ENCODE measurements at places on chromosomes 1 and 21.
A peak's percentile ranks its signal among the peaks of the same experiment; 100 is the strongest.

GRCh38 chr1:9181176-9181906 is 52.4 kb upstream of the GPR157 start:
- peak; percentile 63 for DNase-seq

DNA sequence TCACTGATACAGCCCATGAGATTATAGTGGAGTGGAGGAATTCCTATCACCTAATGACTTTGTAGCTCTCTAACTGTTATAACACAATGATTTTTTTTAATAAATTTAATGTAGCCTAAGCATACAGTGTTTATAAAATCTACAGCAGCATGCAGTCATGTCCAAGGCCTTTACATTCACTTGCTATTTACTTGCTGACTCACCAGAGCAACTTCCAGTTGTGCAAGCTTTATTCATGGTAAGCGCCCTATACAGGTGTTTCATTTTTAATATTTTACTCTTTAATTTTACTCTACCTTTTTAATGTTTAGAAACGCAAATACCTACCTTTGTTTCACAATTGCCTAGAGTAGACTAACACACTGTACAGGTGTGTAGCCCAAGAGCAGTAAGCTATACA is 1652.2 kb downstream of the BRINP3 start:
- no peak for DNase-seq

DNA sequence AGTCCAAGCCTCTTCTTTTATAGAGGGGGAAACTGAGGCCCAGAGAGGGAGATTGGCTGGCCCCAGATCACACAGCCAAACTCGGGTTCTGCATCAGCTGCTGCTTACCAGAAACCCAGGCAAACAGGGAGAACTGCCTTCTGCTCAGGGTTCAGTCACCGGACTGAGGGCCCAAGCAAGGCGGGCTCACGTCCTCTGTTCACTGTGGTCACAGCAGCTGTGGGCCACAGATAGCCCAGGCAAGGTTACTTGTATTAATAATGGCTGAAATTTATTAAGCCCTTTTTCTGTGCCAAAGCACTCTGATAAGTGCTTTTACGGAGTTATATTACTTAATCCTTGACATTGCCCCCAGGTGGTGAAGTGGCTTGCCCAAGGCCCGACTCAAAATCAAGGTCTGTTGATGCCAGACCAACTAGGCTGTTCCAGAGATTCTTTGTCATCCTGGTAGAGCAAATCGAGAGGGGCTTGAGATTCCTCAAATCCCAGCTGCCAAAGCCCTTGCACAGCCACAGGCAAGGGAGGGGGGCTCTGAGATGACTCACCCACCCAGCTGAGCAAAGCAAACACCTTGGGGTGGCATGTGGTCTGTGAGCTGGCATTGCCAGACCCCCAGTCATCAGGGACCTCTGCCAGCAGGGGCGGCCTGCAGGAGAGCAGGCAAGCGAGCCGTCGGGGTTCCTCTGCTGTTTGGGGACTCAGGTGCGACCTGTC is 36.5 kb downstream of the EPHB2 start:
- DNase-seq, result no peak

- DNase-seq, result no peak
Observed at GRCh38 chr1:21668951-21669257, 253 bp downstream of the RAP1GAP start.

GRCh38 chr1:47781171-47781959 is 215.8 kb downstream of the TRABD2B start:
- DNase-seq, result no peak

- no peak for DNase-seq
Observed at GRCh38 chr1:228414511-228415211, 2.0 kb downstream of the TRIM17 start.
